GM13977 (cell line): ENCODE measurements at places on chromosomes 7 and 10.

DNA sequence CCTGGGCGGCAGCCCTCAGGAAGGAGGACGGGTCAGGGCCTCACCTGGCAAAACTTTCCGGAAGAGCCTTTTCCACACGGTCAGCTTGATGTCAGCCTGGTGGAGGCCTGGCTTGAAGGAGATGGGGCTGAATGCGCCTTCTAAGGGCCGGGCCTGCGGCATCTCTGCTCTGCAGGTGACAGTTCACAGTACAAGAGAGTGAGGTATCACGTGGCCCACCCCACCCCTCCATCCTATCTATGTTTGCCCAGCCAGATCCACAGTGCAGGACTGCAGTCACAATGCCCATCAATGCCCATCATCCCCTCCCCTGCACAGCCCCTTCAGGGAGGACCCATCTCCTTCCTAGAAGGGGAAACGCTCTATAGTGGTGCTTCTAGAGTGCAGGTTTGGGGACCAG lies 7.9 kb upstream of the NSUN5 start:
- no peak for DNase-seq

- DNase-seq, result no peak
Measured at GRCh38 chr7:77258593-77258992, 59.0 kb upstream of the FGL2 start.

DNA sequence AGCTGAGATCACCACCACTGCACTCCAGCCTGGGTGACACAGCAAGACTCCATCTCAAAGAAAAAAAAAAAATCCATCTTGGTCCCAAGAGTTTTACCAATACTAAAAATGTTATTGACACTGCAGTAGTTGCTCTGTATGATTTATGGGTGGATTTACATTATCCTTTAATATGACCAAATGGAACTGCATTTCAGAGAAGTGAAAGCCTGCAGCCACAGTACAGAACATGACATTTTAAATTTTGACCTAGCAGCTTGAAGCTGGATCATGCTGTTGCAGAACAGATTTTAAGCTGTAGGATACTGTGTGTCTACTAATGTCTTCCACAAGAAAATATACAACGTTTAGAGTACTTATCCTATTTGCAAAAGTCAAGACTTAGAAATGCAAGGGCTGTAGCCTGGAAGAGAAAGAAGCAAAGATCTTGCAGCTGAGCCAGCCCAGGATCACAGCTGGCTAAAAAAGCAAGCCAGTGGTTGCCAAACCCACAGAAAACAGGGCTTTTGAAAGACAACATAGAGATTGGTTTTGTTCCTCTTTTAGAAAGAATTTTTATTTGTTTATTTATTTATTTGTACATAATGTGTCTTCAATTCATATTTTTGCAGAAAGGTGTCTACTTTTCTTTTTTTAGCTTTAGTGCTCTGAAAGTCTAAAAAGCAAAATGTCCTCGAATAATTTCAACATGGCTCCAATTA lies 55.2 kb upstream of the WNT16 start:
- DNase-seq, result no peak

- DNase-seq, result no peak
Measured at GRCh38 chr7:26688388-26688787, 176.0 kb downstream of the SKAP2 start.

GRCh38 chr7:51103718-51104117 lies 212.9 kb downstream of the COBL start:
- no peak for DNase-seq

DNA sequence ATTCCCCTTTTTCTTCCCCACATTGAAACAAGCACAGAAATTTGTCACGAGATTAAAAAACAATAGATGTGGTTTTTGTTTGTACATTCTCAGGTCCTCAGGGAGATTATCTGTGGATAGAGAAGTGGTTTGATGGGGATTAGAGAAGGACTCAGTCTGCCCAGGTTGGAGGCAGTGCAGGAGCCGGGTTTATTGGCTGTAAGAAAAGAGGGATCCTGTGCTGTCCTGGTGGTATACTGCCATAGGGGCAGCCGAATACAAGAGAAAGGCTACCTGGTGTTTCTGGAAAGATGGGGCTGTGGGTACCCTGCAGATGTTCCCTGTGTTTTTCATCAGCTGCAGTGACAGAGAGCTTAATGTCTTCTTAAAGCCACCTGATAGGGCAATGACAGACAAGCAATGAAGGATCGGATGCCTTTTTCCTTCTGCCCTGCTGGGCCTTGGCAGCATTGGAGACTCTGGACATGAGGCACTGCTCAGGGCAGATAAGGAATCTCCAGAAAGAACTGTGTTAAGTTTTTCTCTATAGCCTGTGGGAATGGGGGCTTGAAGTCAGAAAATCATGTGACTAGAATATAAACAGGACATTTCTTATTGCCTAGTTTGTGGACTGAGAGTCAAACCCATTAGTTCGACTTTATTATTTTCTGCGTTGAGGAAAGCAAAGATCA lies 18.1 kb upstream of the GPR141 start:
- DNase-seq, result no peak

GRCh38 chr7:116521046-116521664 lies 3.7 kb upstream of the CAV1 start:
- no peak for DNase-seq

DNA sequence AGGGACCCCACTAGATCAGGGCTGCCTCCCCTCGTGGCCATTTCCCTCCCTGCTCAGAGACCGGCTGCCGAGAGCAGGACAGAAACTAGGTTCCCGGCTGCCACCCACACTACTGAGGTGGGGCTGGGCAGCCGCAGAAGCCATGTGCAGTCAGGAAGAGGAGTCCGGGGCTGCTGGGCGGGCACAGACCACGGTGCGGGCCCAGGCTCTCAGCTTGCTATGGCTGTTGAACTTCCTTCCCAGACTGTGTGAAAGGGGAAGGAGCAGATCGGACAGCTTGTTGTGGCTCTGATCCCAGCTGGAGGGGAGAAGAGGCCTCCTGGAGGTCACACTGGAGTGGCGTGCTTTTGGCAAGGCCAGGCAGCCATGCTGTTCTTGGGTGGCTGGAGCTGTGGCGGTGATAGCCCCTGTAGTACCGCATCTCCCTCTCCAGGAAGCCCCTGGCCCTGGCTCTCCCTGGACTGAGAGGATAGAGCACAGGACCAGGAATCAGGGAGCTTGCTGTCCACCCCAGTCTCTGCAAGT lies 56.8 kb downstream of the HK1 start:
- no peak for DNase-seq

DNA sequence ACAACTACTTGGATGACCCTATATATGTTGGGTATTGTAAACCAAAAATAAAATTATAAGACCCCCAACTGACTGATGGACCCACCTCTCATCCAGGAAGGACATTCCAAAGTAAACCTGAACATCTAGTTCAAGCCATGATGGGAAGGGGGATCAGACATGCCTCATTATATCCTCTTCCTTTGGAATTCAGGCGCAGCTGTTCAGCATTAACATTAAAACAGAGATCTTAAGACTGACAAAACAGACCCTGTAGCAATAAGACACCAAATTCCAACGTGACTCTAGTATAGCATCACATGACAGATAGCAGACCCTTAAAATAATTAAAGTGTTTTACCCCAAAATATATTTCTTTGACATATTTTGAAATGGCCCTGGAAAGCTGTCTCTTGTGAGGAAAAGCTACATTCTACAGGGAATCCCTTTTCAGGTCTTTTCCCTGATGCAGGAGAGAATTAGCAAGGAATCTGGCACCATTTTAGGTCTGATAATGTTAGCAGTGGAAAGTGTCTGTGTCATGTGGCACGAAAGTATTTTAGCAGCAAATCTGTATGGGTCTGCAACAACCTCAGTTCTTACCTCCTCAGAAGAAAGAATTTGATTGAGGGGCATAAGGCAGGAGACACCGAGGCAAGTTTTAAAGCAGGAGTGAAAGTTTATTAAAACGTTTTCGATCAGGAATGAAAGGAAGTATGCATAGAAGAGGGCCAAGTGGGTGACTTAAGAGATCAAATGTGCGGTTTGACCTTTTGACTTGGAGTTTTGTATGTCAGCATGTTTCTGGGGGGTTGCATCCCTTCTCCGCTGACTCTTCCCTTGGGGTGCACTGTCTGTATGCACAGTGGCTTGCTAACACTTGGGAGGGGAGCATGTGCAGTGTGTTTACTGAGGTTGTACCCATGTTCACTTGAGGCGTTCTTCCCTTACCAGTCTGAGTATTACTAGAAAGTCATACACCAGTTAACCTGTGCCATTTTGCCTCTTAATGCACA lies 236.6 kb upstream of the PPP1R3A start:
- no peak for DNase-seq

GRCh38 chr10:93758891-93759410 lies 1.2 kb downstream of the LGI1 start:
- DNase-seq, result no peak

- no peak for DNase-seq
Measured at GRCh38 chr7:117505238-117505637, 25.4 kb downstream of the CFTR start.

- DNase-seq, result no peak
Measured at GRCh38 chr7:127057918-127058317, 194.8 kb downstream of the GRM8 start.

DNA sequence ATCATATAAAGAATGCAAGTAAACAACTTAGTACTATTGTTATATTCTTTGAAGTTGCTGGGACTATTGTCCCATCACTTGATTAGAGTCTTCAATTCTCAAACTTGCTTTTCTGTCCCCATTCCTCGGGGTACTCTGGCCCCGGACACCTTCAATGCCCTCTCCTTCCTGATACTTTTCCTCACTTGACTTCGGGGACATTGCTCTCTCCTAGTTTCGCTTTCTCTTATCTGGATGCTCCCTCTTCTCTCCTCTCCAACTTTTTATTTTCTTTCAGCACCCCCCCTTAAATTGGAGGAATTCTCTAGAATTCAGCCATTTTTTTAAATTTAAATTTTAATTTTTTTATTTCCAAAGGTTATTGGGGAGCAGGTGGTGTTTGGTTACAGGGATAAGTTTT lies 10.6 kb upstream of the OPTN start:
- DNase-seq, result no peak

DNA sequence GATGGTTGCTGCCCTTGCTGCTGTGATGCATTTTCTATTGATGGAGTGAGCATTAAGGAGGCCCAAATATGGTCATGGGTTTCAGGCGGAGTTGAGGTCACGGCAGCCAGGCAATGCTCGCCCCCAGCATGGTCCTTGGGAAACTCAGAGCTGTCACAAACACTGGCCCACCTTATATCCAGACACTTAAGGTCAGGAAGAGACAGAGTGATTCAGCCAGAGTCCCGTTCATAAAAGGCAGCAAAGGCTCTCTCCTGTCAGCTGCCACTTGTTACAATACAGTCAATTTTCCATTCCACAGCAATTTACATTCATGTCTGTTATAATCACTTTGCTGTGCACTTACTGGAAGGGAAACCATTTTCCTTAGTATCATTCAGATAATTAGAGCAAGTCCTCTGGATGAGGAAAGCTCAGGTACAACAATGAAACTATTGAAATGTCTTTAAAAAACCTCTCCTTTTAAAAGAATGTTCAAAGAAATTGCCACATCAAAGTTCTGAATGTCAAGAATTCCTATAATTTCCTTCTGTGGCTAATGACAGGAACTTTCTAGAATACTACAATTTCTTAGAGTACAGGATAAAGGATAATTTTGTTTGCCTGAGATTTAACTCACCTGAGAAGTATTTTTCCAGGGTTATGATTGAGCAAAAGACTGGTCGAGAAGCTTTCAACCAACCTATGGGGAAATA lies 14.8 kb upstream of the ANKRD1 start:
- DNase-seq, result no peak

DNA sequence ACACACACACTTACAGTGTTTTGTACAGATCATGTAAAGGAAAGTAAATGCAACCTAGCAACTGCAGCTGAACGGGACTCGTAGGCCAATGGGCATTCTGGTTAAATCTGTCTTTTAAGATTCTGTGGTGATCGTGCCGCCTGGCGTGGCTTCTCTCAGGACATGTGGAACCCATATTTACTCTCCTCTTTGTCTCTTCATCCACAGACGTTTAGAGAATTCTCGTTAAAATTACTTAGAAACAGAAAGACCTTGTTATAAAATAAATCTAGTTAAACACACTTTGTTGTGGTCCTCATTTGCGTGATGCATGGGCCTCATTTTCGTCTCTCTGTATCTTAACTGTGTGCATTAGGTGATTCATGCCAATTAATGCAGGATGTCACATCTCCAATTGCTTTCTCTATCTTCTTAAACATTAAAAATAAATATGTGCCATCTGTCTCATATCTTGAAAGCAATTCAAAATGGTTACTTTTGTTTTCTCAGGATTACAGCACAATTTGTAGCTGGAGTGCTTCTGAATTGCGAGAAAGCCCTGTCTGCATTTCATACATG lies 11.5 kb downstream of the KLF6 start:
- no peak for DNase-seq

DNA sequence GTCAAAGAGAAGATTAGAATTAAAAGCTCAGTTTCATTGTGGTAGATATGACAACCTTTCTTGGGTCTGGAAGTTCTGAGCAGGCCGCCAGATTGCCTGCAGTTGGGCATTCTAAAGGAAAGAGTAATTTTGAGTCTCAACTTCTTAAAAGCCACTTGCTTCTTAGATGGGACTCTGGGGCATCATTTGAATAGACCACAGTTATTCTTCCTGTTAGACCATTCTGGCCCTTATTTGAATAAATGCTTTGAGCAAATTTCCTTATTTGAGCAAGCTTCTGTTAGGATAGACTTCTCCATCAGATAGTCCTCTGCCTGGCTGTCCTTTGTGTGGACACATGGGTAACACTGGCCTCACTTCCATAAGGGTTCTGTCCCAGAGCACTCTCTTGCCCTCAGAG lies 40.2 kb downstream of the SND1 start:
- no peak for DNase-seq

DNA sequence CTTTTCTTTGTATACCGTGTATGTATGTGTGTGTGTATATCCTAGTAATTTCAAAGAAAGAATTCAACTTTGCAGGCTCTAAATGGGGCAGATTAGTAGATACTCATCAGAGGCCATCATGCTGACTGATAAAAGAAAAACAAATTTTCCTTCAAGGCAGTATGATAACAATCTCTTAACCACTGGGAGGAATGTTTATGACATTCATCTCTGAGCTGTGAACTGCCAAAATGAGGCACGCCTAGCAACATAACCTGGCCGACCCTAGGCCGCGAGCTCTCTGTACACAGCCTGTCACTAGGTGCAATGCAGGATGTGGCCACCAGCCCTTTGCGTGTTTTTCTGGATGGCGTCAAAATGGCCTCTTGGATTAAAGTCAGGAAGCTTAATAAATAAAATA lies 343.7 kb upstream of the GALNT17 start:
- no peak for DNase-seq

DNA sequence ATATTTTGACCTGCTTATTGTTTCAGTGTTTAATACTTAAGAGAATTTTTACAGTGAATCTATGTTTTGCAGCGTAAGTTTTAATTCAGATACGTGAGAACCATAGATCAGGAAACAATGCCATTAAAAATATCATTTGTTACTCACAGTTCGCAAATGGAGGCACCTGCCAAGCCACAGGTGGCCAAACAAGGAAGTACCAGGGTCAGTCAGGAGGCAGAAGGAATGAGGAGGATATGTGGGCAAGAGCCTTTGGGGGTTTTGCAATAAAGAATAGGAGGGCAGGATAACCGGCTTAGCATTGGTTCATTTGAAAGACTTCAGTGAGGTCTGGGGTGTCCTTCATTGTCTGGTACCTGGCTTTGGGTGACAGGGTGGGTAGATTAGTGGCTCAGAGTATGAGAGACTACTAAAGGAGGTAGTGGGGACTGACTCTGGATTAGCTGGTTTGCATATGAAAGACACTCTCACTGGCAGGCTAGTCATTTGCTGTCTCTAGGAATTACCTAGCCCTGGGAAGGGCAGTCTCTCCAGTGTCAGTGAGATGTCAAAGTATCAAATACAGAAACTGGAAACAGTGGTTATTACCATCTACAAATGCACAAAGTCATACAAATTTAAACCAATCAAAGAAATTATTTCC lies 132.2 kb upstream of the CAV2 start:
- DNase-seq, result no peak
